Urothelium cell line (cell line): ENCODE measurements at places on chromosomes 3 and 15.
A peak's percentile ranks its signal among the peaks of the same experiment; 100 is the strongest.

DNA sequence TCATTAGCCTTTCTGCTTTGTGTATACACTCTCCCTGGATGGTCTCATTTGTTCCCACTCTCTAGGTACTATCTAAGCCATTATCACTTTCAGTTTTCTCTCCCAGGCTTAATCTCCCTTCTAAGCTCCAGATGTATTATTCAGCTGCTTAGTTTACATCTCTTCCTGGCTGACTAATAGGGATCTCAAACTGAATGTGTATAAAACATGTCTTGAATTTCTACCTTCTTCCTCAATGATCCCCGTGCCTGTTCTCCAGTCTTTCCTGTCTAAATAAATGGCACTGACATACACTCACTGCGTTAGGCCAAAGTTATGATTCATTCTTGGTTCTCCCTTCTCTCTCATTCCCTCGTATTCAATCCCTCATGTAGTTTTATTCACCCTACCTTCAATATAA, 127.3 kb downstream of the NR2F2 start:
- DNase-seq: no peak

- no peak for DNase-seq
Observed at GRCh38 chr15:97386940-97387339, 573.6 kb upstream of the ARRDC4 start.

DNA sequence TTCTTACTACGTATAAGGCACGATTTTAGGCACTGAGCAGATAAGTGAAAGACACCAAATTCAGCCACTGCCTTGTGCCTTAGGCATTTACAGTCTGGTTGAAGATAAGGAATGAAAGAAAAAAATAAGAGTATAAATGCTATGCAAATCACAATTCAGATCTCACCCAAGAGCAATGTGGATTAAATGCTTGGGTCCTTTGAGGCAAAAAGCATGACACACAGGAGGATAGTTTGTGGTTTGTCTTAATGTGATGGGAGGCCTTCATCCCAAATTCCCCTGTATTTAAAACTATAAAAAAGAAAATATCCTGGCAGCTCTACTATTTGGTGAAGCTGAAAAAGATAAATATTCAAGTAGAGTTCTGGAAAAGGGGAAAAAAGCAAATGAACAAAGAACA, 79.8 kb downstream of the TGFBR2 start:
- DNase-seq: no peak

DNA sequence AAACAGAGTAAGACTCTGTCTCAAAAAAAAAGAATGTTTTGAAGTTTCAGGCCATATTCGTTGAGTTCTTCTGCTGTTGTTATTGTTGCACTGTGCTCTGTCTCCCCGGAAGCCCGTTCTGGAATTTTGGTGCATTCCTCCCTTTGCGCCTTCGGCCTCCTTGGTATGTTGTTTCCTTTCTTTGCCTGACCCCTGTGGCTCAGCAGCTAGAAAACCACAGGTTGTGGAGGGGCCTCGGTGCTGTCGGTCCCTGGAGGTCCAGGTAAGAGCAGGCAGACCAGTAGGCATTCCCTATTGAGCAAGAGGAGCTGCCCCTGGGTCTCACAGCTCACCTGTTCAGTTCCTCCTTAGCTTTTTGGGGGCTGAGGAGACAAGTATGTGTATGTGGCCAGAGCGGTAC, 51.0 kb upstream of the DLG1 start:
- peak; percentile 32 for DNase-seq

GRCh38 chr3:16319307-16319706, 54.3 kb downstream of the OXNAD1 start:
- peak; percentile 40 for DNase-seq

DNA sequence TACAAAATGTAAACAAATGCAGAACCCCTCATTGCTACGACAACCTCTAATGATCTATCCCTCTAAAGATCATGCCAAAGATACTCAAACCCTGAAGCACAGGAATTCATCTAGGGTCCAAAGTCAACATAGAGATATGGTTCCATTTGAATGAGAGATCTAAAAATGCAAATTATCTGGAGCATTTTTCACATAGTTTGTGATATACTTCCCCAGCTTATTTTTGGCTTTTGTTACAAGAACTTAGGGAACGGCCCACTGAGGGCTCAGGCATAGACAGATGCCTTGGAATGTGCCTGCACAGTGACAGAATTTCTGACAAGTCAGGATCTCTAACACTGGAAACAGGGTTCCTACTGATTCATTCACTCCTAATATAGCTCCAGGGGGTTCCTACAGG, 258.9 kb upstream of the THBS1 start:
- no peak for DNase-seq

DNA sequence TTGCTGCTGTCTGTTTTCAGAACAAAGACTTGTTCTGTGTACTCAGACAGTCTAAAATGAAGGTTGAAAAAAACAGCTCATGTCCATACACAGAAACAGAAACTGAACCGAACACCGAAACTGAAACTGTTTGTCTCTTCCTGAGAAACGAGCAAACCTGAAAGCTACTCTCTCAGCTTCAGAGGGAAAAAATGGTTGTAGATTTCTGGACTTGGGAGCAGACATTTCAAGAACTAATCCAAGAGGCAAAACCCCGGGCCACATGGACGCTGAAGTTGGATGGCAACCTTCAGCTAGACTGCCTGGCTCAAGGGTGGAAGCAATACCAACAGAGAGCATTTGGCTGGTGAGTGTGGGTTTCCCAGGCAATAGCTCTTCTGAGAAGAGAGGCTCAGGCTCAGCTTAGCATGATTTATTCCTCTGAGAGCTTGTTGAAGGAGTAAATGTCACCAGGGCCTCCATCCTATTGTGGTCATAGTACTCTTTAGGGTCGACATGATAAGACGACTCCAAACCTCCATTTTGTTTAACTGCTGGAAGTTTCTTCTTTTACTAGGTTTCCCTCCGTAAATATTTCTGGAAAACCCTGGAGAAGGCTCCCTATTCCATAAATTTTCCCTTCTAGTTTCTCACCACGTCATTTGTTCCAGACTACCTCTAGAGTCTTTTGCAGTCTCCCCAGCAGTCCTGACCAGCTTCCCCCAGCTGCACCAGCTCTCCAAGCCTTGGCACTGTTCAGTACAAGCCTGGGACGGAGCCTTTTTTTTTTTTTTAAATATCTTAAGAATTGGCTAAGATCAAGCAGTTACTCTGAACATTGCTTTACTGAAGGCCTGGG, at the start of gene RTP4:
TSS of gene RTP4 (plus strand) at position 135 of the 838 bp plus-strand sequence. CDS start at position 192, 57 bp downstream.
- peak; percentile 22 for DNase-seq
